Astrocyte of the hippocampus (primary cell): ENCODE measurements at places on chromosomes 2 and 18.

DNA sequence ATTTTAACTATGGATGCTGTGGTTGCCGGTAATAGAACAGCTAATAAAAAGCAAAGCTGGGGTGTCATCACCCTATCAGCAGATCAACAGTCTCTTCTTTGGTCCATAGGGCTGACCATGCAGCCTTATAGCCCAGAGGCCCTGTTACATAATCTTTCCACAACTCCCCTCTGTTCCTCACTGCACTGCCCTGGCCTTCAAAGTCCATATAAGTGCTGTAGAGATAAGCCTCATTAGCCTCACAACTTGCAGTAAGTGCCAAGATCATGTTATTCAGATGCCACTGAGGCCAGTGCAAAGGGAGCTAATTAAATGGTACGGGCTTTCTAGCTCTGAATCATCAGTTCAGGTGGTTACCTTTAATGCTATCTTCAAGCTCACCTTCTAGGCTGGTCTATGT, 89.7 kb upstream of the CXCR4 start:
- no peak for DNase-seq

GRCh38 chr2:200695601-200696000, 109.8 kb downstream of the AOX1 start:
- no peak for DNase-seq

DNA sequence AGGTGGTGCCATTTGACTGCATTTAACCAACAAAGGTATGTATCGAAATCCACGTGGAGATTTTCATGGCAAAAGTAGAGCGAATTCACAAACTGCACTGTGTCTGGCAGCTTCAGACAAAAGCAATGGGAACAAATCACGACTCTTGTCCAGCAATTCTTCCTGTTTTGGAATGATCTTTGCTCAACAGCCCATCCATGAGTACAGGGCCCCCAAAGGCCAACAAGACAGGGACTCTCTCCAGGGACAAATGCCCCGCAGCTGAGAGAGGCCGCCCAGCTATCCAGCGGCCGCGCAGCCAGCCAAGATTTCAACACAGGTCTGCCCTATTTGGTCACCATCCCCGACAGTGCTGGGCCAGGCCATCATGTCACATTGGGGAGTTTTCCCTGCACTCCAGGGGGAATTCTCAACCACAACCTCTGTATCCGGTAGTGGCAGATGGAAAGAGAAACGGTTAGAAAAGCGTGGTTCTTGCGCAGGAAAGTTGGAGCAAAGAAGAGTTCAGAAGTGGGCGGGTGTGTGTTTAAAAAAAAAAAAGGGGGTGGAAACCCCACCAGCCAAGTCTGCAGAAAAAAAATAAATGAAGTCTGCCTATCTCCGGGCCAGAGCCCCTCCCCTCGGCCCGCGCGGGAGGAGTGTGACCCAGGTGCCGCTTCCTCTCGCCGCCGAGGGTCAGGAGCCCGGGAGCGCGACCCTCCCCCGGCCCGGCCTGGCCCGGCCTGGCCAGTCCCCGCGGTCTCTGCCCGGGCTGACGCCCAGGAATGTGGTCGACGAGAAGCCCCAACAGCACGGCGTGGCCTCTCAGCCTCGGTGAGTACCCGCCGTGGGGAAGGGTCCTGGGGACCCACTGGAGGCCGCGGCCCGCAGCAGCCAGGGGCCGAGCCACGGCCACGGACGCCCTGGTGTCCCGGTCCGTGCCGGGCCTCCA, at the start of gene GYPC:
Gene GYPC (plus strand): TSS at position 659 of the 931 bp plus-strand sequence. CDS start 106 bp downstream, at position 765.
- no peak for DNase-seq

- peak; percentile 4 for DNase-seq
Observed at GRCh38 chr2:23199115-23199918, 185.7 kb upstream of the KLHL29 start.

DNA sequence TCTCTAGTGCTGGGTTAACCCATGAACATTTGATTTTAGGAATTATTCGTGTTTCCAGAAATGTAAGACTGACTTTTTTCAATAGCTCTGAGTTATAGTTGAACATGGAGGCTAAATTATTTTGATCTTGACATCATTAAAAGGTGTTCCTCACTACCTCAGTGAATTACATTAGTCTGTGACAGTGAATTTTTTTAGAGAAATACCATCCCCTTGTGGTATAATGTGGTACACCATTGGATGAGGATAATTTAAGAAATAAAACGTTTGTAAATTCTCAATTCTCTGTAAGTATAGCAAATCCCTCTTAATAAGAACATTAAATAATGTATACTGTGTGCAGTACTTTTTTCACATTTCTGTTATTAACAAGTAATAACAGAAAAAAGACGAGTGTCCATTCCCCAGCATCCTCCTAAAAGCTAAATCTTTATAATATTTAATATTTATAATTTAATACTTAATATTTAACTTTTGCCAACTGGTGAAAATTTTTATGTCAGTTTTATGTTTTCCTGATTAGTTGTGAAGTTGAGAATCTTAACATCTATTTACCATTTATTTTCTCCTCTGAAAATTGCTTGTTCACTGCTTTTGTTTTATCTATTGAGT, 70.3 kb upstream of the CWC22 start:
- peak; percentile 43 for DNase-seq

GRCh38 chr2:19659024-19659792, 242.6 kb downstream of the TTC32 start:
- DNase-seq: no peak

DNA sequence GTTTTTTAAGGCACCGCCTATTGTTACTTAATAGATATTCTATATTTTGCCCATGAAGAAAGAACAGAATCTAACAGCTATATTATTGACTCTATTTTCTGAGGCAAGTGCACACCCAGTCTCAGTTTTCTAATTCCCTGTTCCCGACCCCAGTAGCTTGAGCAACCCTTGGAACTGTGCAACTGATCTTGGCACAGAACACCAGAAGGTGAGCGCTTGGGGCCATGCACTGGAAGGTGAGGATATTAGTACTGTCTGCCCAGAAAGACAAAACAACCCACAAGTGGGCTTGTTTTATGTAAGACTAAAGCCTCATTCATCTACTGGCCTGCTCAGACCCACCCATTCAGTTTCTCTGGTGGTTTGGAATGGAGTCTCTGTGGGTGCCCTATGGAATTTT, 188.8 kb upstream of the LINC00305 start:
- DNase-seq: no peak

DNA sequence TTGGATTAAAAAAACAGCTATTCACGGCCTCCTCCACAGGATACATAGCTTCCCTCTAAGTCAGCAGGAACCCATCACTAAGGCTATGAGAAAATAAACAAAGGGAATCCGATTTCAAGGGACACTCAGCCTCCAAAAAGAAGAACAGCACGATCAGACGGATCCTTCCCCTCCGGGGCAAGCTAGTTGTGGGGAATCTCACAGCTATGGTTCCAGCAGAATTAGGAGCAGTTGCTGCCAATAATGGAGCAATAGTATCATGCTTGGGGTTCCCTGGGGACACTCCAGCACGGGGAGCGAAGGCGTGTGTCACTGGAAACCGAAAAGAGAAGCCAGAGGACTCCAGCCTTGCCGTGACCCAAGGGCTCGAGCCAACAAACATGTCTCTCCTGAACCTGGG, 163.1 kb downstream of the TTC32 start:
- DNase-seq: no peak

- no peak for DNase-seq
Observed at GRCh38 chr18:1732143-1732542, 827.5 kb downstream of the ADCYAP1 start.

GRCh38 chr2:111975053-111975552, 76.7 kb downstream of the MERTK start:
- peak; percentile 80 for DNase-seq

GRCh38 chr2:205692104-205692503, 9.8 kb downstream of the NRP2 start:
- DNase-seq: peak; percentile 72

DNA sequence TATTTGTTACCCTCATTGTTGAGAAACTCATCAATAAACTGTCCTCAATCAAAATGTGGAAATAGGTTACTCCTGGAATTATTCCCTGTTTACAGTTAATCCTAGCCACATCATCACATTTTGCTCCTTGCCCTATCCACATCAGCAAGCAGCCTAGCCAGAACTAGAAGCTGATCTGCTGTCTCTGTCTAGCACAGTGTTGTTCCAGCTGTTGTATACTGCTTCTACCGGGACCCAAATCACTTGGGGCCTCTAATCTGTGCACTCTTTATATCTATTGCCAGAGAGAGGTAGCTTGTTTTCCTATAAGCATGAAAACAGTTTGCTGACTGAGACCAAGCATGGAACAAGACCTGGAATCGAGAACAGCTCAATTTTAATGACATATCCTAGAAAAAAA, 196.2 kb upstream of the SP5 start:
- DNase-seq: no peak

DNA sequence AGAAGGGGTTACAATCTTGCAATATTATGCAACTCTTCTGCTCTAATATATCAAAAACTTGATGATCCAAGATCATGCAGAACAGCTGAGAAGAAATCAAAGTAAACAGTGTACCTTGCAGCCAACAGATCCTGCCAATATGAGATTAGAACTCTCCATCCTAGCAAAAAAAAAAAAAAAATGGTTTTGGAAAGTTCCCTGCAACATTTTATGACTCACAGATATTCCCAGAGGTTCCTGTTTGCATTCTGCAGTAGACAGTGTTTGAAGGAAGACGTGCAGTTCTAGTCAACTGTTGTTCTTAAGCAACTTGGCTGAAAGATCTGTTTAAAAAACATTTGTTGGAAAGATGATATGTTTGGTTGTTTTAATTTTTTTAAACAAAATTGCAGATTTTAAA, 103.6 kb upstream of the WDR75 start:
- DNase-seq: no peak

DNA sequence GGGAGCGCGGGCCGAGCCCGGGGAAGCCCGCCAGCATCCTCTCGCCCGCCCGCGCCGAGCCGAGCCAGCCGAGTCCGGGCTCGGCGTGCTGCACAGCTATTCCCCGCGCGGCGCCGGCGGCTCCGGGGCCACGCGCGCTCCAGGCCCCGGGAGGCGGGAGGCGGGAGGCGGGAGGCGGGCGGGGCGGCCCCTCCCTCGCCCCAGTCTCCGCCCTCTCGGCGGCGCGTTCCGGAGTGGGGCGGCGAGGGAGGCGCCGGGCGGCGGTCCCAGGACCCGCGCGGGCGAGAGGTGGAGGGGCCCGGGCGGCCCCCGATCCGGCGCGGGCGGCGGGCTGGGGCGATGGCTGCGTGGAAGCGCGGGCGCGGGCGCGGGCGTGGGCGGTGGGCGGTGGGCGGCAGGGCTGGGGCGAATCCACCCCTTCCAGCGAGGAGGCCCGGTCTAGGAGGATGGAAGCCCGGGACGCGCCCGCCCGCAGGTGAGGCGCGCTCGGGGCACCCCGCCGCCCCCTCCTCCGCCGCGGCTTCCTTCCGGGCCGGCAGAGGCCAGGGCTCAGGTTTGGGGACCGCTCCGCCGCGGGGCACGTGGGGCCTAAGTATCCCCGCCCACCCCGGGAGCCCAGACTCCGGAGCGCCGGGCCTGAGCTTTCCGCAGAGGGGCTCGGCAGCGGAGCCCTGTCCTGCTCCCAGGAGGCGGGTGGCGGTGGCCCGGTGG, at the start of gene ADCY3:
Gene ADCY3 (minus strand): TSS at position 140 of the 711 bp plus-strand sequence. CDS start 1,250 bp downstream, outside the sequence.
- DNase-seq: peak; percentile 49

DNA sequence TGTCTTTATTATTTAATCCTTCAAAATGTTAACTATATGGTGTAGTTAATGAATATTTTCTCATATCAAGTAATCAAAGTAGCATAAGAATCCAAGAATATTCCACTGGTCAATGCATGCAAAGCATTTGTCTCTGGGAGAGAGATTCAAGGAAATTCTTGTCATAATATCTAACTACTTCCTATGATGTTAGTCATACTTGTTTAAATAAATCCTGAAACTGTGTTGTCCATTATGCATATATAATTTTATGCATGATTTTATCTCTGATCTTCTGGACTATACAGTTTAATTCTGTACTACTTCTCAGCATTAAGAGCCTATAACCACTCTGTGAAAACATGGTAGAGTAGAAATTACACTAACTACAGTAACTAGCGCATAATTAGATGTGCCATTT, 388.3 kb downstream of the NR4A2 start:
- no peak for DNase-seq

- no peak for DNase-seq
Observed at GRCh38 chr18:62505669-62506494, 16.9 kb upstream of the ZCCHC2 start.

DNA sequence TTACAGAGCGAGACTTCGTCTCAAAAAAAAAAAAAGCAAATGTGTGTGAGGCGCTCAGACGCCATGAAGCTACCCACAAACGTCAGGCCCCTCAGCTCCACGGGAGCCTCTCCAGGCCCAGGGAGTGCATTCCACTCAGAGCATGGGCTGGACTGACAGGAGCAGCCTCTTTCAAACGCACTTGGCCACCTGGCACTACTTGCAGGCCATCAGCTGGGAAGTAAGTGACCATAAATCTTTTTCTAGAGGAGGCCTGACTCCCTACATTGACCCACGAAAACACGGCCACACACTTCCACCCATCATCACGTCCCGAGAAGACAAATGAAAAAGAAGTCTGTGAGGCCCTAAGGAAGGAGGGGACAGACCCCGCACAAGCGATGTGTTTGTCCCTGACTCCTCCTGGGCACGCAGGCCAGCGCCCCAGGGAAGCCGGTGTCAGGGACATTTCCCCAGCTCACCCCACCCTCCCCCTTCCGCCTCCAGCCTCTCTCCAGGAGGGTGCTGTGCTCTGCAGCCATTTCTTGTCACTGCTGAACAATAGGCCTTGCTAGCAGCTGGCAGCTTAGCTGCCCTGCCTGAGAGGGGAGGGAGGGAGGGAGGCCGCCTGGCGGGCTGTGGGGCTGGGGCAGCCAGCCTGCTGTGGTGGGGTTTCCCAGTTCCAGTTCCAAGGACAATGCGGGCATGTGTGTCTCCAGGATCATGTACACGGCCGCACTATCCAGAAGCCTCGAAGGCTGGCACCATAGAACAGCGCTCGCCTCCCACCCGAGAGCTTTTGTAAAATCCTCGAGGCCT, 26.6 kb downstream of the SERTAD2 start:
- peak; percentile 67 for DNase-seq

GRCh38 chr18:9701609-9702349, 6.3 kb upstream of the RAB31 start:
- no peak for DNase-seq

- DNase-seq: no peak
Observed at GRCh38 chr2:8342407-8342806, 339.4 kb upstream of the ID2 start.

DNA sequence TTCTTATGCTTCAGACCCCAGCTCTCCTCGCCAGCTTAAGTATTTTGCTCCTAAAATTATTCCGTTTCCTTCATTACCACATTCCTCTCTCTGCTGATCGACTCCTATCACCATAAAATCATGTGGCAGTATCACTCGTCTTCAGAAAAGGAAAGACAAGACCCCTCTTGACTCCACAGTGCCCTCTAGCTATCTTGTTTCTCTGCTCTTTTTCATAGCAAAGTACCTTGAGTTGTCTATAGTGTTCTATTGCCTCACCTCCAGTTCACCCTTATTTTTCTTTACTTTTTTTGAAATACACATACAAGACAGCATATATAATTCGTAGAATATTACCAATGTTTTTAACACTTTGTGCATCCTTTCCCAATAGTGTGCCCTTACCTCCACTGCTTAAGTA, 273.2 kb upstream of the SIX3 start:
- DNase-seq: no peak
